ENCODE measurements at places on chromosomes 7 and 10.

DNA sequence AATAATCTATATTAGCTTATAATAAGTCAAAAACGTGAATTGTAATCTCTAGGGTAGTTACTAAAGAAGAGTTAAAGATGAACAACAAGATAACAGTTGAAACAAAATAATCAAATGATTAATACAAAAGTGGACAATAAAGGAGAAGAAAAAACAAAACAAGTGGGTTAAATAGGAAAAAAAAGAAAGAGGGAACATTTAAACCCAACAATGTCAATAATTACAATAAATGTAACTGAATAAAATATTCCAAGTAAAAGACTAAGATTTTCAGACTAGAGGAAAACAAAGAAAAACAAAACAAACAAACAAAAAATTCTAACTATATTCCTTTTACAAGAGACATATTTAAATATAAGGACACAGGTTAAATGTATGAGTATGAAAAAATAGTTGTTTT lies 38.0 kb upstream of the ZEB1 start:
- DNase-seq = no peak

- DNase-seq = no peak
These were observed 397.6 kb downstream of the MDFIC start for GRCh38 chr7:115319541-115319940.

DNA sequence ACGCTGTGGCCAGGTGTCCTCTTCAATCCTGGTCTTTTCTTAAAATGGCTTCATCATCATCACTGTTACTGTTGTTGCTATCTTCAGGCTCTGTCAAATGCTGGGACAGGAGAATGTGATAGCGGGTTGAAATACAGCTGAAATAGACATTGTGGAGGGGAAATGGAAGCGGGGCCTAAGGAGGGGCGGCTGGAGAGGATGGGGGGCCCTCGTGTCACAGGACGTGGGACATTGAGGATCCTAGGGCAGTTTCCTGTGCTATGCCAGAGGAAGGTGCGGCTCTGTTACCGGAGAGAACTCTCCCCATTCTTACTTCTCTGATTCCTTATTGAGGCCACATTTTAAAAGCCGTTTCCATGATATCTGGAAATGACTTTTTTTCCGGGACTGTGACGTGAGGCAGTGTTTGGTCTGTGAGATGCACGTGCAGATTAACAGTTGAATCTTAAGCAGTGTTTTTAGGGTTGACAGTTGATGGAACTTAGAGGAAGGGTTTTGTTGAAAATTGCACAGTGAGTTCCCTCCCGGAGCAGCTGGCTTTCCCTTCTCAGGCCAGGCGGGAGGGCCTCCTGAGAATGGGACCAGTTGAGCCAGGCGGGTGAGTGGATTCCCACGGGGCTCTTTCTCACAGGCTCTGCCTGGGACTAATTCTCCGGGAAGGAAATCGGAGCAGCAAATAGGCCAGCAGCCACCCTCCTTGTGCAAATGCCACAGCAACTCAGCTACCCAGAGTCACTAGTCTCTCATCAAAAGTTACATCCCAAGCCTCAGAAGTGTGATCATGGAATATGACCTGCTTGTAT lies 125.2 kb downstream of the TACC2 start:
- no peak for DNase-seq

GRCh38 chr7:36630112-36630650 lies 94.1 kb downstream of the AOAH start:
- no peak for DNase-seq

DNA sequence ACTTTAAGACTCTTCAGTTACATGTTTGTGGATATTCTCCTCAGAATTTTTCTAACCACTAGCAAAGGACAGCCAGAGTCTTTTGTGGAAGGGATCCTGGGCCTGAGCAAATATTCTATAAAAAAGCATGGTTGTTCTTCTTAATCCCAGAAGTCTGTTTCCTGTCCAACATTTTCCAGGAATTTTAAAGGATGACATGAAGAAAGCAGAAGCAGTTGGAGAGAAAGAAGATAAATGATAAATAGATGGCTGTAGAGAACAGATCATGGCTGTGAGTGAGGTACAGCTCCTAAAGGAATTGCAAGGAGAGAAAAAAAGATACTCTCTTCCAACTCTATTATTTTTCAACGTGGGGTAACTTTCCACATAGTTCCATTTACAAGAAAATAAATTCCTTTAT lies 91.8 kb upstream of the STEAP4 start:
- DNase-seq = no peak
